Stimulated activated naive B cell treated with anti-CD40 and anti-IgM and Interleukin-4, amounts not matched to agents 10 μg/mL and 1 μg/mL and 100 μg/mL, for 72 hours (primary cell): ENCODE measurements at places on chromosomes 4 and X.

DNA sequence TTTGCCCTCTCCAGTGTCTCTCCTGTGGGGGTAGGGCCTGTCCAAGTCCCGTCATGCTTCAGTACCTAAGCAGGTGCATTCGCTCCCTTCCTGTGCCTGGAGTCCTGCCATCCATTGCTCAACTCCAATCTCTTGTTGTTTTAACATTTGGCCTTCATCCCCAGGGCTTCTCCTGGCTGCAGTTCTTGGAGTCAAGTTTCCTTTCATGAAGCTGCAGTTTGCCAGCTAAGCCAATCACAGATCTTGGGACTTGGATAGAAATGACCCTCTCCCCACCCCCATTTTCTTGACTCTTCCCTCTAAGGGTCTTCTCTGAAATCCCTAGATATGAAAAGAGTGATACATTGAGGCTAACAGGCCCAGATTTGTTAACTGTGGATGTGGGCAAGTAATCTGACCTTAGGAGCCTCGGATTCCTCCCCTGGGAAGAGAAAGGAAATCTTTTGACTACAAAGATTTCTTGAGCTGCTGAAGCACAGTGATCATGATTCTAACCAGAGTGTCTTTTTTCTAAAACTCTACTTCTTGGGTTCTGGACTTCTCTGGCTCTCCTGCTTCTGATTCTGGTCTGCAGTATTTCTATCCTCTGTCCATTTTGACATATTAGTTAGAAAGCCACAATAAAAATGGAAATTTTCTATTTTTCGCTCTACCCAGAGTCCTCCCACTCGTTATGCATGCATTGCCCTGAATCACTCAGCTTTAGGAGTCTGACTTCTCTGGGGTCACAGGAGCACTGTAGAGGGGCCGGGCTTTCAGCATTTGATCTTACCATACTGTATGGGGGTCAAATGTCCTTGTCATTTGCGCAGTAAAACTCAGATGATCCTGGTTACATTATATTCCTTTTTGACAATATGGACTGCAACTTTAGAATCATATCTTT, 61.0 kb downstream of the CHRNA9 start:
- no peak for DNase-seq

GRCh38 chr4:145011636-145012035, 86.4 kb downstream of the ANAPC10 start:
- no peak for DNase-seq

GRCh38 chr4:186500721-186501304, 54.6 kb downstream of the MTNR1A start:
- no peak for DNase-seq

GRCh38 chr4:64584981-64585557, 175.8 kb upstream of the TECRL start:
- no peak for DNase-seq

DNA sequence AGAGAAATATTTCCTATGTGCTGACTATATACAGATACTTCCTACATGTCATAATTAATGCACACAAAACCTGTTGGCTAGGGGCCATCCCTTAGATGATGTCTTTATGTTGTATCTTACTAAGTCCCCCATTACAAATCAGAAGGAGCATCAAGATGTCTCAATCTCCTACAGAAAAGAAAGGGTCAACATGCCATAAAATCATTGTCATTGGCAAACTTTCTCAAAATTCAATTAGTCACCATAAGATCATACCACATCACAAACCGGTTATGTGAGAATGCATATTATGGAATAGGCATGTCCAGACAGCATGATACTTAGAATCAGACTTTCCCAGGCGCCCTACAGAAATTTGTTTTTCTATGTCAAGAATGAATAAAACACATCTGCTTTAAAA, 175.2 kb upstream of the TET2 start:
- DNase-seq, result no peak

DNA sequence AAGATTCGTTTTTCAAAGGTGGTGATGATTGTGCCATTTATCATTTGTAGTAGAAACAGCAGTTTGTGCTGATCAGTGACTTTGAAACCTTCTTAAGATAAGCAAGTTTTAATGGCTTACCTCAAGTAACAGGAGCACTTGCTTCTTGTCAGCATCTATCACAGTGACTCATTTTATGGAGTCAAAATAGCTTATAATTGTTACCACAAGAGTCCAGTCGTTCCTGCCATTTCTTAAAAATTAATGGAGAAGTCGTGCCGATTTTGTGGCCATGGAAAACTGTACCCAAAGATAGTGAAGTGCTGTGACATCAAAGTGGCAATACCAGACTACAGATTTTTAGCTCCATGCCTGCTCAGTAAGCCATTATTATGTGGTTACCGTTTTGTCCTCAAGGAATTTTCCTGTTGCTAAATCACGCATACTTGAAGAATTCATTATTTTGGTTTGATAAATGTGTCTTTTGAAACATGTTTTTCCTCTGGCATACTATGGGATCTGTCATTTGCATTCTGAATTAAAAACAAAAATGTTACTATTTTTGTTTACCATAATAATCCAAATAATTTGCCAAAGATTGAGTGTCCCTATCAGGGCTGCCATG, 129.9 kb downstream of the CBR4 start:
- DNase-seq, result no peak

DNA sequence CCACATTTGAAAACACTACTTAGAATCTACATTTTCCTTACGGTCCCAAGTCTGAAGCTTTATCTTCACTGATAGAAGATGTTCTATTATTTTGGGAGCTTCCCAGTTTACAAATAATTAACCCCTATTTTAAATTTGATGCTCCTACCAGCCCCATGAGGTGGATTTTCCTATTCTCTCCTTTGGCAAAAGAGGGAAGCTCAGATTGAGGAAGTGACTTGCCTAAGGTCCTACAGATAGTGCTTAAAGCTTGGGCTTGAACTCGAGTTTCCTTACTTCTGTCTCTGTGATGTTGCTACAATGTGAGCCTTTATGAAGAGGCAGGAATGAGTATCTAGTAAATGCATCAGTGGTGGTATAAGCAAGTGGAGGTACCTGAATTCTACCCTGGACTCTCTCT, 27.5 kb downstream of the HEPH start:
- DNase-seq, result no peak

DNA sequence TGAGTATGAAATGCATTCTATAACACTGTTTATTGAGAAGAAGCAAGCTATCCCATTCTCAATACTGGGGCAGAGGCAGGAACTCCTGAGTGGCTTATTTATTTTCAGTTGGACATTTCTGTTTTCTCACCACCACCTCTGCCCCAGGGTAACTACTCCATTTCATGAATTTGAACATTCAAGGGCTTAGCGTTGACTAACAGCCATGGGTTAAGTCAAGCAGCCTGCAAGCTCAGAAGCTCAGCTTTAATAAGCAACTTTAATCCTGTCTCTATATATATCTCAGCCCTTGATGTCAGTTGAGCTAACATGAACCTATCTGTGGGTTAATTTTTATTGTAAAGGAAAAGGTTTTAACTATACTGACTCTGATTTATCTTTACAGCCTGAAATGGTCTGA, 93.8 kb downstream of the MBNL3 start:
- no peak for DNase-seq

GRCh38 chrX:155028129-155028528, 1.5 kb downstream of the FUNDC2 start:
- no peak for DNase-seq

DNA sequence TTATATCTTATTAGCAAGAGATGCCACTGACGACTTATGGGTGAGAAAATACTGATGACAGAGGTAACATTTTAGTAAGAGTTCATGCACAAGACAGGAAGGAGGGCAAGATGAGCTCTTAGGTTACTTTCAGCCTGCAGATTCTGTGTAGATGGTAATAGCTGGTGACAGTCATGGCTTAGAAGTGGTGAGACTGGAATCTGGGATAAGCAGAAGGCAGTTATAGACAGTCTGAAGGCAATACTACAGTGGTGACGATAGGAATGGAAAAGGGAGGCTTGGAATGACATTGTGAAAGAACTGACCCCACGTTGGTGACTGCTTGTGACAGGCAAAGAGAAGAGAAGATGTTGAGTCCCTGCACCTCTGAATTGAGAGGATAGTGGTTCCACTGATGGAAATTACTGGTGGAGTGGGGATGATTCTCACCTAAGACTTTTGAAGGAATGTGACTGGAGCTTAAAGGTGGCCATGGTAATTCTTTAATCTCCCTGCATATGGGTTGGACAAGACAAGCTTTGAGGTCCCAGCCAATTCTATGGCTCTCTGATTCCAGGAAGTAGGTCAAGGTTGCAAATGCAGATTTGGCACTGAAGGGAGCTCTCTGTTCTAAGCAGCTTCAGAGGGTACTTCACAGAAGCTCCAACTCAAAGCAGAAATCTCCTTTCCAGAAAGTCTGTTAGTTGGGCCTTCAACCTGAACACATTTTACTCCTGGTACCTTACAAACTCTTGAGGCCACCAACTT, 99.7 kb downstream of the RASL11B start:
- DNase-seq, result no peak
